ENCODE measurements at places on chromosomes 16 and 17. TPM values are rescaled to one million over a fixed set of nuclear protein-coding genes. Genes with fewer than 3 reads are reported as not detected.
A peak's percentile ranks its signal among the peaks of the same experiment; 100 is the strongest.

GRCh38 chr17:75774991-75775668 is 9.5 kb upstream of the UNK start:
- peak; percentile 86 for DNase-seq

GRCh38 chr17:59893676-59894100 is 767 bp downstream of the RPS6KB1 start:
- no peak for DNase-seq

DNA sequence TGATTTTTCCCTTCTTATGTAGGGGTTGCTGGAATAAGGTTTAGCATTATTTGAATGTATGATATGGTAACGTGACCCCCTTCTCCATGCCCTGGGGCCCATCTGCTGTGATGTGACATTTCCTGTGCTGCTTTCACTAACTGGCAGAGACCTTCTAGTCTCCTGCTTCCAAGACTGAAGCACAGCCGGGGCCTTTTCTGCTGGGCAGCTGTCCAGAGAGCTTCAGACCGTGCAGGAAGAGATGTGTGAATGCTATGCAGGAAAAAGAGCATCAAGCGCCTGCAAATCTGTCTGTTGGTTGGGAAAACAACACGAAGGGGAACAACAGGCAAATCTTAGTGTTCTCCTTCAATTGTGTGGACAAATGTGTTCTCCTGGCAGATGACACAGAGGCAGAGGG is 128.5 kb downstream of the SPACA3 start:
- DNase-seq: no peak

DNA sequence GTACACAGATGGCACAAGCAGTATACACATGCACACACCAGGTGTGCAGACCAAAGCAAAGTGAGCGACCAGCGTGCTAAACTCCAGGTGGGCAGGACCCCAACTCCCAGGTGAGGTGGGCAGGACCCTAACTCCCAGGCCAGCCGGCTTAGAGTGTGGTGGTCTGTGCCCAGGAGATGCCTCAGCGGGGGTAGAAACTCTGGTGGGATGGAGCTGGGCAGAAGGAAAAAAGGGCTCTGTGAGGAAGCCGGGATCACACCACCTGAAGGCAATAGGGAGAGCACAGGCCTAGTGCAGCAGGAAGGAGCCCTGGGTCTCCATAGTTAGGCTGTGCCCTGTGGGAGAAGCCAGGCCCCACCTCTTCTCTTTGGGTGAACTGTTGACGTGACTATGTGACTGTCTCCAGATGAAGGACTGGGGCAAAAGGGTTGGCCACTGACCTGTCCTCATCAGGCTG is 1.6 kb upstream of the FOXJ1 start:
- no peak for DNase-seq

DNA sequence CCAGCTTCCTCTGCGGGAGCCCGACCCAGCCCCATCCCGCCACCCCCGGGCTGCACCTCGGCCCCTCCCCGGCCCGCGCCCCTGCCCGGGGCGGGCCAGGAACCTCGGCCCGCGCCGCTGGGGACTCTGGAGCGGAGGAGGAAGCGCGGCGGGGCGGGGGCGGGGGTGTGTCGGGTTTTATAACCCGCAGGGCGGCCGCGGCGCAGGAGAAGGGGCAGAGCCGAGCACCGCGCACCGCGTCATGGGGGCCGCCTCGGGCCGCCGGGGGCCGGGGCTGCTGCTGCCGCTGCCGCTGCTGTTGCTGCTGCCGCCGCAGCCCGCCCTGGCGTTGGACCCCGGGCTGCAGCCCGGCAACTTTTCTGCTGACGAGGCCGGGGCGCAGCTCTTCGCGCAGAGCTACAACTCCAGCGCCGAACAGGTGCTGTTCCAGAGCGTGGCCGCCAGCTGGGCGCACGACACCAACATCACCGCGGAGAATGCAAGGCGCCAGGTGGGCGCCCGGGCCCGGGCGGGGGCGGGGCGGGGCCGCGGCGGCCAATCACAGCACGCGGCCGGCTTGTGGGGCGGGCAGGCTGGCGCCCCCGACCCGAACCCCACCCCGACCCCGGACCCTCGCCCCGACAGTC is at the start of gene ACE:
TSS of gene ACE (plus strand) at position 208 of the 626 bp plus-strand sequence. CDS start at position 242, 34 bp downstream.
- DNase-seq: no peak

GRCh38 chr17:38798614-38799500 is 499 bp downstream of the PIP4K2B start:
- DNase-seq: peak; percentile 90

DNA sequence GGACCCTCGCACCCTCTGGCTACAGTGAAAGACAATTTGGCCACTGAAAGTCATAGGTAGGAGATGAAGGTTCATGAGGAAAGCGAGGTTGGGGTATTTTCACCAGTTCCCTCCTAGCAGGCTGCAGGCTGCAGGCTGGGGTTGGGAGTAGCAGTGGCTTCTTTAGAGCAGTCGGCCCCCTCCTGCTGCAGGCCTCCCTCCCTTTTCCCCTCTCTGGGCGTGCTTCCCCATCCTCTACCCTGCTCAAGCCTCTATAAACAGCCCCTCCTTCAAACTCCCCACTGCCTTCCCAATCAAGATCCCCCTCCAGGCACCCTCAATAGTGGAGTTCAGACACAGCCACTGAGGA is 41.8 kb downstream of the GAS7 start:
- no peak for DNase-seq

- no peak for DNase-seq
These were observed 1.5 kb downstream of the C17orf114 start for GRCh38 chr17:4800462-4801196.

DNA sequence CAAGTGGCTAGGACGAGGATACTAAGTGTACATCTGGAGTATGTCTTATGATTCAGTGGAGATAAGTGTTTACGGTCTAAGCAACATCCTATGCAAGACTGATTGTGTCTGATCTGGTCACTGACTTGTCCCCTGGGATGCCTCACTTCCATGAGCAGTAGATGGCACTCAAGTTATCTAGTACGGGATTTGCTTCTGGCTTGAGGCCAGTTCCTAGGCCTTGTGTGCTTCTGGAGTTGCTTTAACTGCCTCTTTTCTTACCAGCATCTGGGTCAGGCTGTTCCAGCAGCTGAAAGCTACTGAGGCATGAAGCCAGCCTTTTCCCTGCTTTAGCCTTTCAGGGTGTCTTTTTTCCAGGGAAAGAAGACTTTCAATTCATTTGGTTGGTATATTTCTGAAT is 23.0 kb downstream of the SUPT6H start:
- peak; percentile 39 for DNase-seq

DNA sequence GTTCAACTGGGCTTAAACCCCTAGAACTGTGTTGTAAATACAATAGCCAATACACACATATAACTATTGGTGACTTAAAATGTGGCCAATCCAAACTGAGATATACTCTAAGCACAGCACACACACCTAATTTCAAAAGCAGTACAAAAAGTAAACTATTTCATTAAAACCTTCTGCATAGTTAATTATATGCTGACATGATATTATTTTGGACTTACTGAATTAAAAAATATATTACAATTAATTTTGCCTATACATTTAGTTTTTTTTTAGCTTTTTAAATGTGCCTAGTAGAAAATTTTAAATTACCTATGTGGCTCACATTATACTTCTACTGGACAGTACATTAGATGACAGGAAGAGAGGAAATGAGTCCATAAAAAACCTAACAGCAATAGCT is 21.5 kb downstream of the MED13 start:
- DNase-seq: no peak

GRCh38 chr16:59341368-59341767 is 607.3 kb upstream of the GOT2 start:
- no peak for DNase-seq

GRCh38 chr17:3039736-3040135 is 23.7 kb downstream of the OR1D5 start:
- DNase-seq: no peak

DNA sequence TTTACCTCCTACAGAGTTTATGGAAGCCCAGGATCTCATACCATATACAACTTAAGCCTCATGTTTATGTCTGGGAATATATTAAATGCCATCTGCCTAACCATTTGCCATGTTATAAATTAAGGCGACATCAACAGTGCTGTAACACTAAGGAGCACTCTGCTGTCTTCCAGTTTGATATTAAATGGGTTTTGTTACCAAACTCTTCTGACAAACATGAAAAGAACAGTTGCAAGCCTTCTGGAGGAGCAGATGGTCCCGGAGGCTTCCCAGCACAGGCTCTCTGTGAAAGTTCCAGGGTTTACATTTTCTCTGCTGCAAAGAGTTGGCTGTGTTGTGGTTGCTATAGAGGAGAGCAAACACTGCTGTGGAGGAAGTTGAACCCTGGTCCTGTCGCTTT is 545.3 kb upstream of the SALL1 start:
- DNase-seq: no peak

DNA sequence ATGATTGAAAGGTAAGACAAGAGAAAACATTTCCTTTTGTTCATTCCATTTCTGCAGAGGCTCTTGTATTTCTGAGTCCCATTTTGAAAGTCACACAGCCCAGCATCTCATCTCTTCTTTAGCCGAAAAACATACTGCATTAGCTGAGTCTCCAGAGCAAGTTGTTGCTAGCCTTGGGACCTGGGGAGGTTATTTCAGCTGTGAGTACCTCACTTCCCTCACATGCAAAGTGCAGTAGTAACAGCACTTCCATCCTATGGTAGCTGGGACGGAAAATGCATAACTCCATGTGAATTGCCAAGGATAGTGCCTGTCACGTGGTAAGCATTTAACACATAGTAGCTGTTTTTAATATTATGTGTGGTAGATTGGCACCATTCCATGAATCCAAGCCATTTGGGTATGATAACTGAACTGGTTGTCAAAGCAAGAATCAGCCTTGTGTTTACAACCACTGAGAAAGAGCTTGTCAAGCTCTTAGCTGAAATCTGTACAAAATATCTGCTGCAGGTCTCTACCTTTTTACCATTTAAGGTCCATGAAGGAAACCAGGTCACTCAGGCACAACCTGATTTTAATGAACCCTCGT is 345.7 kb downstream of the CDH13 start:
- no peak for DNase-seq

- DNase-seq: no peak
These were observed 94.3 kb upstream of the ZFHX3 start for GRCh38 chr16:73142053-73142854.

DNA sequence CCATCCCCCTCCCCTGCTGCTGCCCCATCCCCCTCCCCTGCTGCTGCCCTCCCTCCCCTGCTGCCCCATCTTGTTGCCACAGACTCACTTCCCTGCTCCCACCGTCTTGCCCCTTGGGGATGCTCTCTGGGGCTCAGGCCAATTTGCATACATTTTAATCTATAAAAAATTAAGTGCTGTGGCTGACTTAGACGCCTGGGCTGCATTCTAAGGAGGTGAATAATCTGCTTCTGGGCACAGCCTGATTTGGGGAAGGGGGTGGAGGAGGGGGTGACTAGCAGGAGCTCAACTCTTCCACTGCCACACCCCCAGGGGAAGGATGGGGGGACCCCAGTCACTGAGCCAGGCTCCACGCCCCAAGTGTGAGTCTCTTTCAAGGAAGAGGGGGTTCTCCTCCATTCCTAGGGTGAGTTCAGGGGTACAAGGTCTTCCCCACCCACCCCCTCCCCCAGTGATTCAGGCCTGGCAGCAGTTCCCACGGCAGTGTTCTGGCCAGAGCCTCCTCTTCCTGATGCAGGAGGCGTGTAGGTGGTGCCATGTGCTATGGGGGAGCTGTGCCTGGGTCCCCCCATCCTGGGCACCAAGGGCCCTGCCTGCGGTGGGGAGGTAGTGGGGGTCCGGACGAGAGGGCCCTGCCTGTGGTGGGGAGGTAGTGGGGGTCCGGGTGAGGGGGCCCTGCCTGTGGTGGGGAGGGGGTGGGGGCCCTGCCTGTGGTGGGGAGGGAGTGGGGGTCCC is 5.0 kb downstream of the DPH1 start:
- DNase-seq: no peak

GRCh38 chr17:36602030-36602748 is 806 bp downstream of the MRM1 start:
- peak; percentile 89 for DNase-seq

DNA sequence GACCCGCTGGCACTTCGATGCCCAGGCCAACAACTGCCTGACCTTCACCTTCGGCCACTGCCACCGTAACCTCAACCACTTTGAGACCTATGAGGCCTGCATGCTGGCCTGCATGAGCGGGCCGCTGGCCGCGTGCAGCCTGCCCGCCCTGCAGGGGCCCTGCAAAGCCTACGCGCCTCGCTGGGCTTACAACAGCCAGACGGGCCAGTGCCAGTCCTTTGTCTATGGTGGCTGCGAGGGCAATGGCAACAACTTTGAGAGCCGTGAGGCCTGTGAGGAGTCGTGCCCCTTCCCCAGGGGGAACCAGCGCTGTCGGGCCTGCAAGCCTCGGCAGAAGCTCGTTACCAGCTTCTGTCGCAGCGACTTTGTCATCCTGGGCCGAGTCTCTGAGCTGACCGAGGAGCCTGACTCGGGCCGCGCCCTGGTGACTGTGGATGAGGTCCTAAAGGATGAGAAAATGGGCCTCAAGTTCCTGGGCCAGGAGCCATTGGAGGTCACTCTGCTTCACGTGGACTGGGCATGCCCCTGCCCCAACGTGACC is 5.0 kb downstream of the WFIKKN2 start:
- no peak for DNase-seq

- no peak for DNase-seq
These were observed 132.8 kb downstream of the SOX9 start for GRCh38 chr17:72253597-72253996.

DNA sequence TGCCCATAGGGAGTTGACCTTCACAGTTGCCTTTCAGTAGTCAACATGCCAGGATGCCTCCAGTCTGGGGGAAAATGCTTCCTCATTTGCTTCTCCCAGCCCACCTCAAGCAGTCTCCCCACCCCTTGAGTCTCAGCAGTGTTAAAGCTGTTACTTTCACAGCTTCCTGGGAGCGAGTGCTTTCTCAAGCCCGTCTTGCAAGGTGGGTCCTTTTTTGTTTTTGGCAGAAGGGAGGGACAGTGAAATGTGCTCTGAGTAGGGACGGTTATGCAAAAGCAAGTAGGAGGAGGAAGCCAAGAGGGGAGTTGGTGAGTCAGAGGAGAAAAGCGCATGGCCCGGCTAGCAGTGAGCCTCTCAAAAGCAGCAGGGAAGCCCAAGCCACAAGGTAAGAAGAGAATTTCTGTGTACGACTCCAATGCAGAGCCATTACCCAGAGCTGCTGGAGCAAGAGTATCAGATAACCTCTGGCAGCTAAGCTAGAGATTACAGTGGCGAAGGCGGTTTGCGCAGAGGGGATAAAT is at the start of gene CHST4:
TSS of gene CHST4 (plus strand) at position 316 of the 521 bp plus-strand sequence. CDS start 10,252 bp downstream, outside the sequence.
- DNase-seq: no peak

Gene DLX4
- total RNA-seq: 0.55 TPM

Gene CBX8
- total RNA-seq: 7.5 TPM

Gene BANP
- total RNA-seq: 28.8 TPM

Gene NMT1
- total RNA-seq: 118 TPM

Gene MYH1
- 0.06 TPM for total RNA-seq

Gene MAF
- 100 TPM for total RNA-seq

Gene ITGAX
- 36.4 TPM for total RNA-seq

Gene TSR1
- total RNA-seq: 34.5 TPM

Gene GPT2
- total RNA-seq: 53.5 TPM

Gene HS3ST3A1
- 0.22 TPM for total RNA-seq

Gene SLFN11
- total RNA-seq: 54.7 TPM

Gene GRAP
- 5.9 TPM for total RNA-seq

Gene SMPD3
- 0.58 TPM for total RNA-seq

Gene RIPOR1
- total RNA-seq: 107 TPM

Measured in mesenteric fat pad (tissue), 1 donor.